Stimulated activated CD4-positive, alpha-beta T cell treated with anti-CD3 and anti-CD28 coated beads, TNF-alpha, amount 100 ng/mL, for 4 hours (primary cell): ENCODE measurements at places on chromosomes 1 and 21.
A peak's percentile ranks its signal among the peaks of the same experiment; 100 is the strongest.

DNA sequence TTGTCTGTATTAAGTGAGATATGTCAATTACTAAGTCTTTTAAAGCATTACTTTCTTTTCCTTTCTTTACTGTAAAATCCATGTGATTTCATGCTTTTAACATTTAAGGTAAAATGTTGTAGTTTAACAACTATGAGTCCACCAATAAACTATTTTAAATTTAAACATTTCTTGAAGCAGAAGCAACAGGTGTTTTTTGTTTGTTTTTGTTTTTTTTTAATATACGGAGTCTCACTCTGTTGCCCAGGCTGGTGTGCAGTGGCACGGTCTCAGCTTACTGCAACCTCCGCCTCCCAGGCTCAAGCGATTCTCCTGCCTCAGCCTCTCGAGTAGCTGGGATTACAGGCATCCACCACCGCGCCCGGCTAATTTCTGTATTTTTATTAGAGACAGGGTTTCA, 15.6 kb downstream of the AIDA start:
- no peak for DNase-seq

- DNase-seq, result peak; percentile 36
Observed at GRCh38 chr1:205430696-205431305, 8.9 kb upstream of the LEMD1 start.

DNA sequence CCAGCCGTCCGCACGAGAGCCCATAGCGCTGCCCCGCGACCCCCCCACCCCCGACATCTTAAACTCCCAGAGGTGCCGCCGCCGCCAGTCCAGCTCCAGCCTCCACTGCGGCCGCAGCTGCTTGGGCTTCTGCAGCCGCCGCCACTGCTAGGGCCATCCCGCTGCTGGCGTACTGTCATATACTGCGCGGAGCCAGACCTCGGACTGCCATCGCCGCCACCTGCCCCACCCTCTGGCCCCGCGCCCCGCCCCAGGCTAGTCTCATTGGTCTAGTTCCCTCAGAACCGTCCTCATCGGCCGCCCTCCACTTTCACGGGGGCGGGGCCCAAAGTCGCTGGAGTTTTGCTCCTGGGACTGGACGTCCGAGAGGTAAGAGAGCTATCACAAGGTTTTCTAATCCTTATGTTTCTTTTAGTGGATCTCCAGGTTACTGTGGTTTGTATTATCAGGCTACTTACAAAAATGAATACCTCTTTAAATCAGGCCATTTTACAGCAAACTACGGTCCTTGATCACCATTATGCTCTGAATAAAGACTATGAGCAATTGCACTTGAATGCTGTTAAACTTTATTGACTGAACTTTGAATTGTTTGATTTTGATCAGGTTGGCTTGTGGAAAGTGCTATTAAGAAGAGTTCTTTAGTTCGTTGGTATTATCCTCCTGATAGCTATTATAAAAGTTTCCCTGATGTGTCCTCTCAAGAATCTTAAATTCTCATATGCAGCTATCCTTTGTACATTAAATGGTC, 2.8 kb upstream of the CD1D start:
- no peak for DNase-seq

- DNase-seq, result no peak
Observed at GRCh38 chr1:228013935-228014930, 7.4 kb downstream of the WNT3A start.

DNA sequence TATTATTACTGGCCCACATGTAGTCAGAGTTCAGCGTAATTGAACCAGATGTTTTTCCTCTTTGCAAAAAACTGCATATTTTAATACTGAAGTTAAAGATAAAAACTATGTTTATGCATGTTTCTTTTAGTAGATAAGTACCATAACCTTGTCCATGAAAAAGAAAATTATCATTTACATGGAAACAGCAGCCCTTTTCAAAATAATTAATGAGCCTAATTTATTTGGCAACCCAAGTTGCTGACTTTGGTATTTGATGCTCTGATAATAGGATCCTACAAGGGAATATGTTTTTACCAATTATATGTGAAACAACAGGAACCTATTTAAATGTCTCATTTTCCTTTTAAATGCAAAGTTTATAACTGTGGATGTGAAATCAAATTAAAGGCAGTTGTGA, 281.3 kb upstream of the C1orf105 start:
- DNase-seq, result no peak

- DNase-seq, result no peak
Observed at GRCh38 chr1:206498685-206499084, 8.6 kb upstream of the RASSF5 start.

- DNase-seq, result no peak
Observed at GRCh38 chr1:183287191-183287675, 101.2 kb downstream of the LAMC2 start.

DNA sequence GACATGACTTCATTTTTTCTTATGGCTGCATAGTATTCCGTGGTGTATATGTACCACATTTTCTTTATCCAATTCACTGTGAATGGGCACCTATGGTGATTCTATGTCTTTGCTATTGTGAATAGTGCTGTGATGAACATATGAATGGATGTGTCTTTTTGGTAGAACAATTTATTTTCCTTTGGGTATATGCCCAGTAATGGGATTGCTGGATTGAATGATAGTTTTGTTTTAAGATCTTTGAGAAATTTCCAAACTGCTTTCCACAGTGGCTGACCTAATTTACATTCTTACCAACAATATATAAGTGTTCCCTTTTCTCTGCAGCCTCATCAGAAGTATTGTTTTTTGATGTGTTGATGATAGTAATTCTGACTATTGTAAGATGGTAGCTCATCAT, 361.7 kb upstream of the SGIP1 start:
- no peak for DNase-seq

- DNase-seq, result no peak
Observed at GRCh38 chr1:246093230-246093629, 413.8 kb downstream of the SMYD3 start.

DNA sequence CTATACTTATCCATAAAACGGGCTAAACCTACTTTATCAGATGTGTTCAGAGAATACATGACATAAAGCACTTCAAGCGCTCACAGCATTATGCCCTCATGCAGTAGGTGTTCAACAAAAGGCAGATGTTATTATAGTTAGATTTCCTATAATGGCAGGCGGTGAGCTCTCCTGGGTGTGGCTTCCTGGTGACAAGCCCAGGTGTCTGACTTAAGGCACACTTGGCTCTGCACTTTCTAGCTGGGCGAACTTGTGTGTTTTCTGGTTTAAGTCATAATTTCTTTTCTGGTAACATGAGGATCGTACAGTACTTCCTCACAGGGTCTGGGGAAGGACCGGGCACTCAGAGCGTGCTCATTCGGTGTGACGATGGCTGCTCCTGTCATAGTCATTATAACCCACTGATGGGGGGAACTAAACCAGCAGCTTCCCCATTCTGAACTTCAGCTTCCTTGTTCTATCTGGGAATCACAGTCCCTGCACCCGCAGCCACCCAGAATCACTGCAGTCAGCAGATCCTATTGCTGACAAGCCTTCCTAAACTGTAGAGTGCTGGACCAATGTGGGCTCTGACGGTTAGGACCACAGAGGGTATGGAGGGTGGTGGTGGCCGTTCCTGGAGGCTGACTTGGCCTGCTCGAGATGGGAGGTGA, 52.8 kb downstream of the IGSF21 start:
- DNase-seq, result no peak

DNA sequence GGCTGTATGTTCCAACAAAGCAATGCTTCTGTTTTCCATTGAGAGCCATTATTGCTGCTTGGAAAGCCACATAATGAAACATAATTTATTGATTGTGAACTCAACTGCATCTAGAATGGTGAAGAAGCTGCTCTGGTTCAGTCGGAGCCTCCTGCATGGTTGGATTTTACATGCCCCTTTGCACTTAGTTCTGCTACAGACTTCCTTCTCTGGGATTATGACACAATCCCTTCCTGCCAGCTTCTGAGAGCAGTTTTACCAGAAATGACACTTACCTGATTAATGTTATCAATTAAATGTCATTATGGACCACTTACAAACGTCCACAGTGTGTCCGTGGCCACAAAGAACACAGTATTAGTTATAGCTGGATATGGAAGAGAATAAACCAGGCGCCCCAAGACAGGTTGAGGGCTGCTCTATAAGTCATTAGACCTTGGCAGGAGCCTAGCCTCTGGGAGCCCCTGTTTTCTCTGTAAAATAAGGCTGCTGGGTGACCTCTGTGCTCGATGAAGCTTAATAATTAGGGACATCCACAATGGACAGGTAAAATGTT, 7.0 kb upstream of the CD58 start:
- DNase-seq, result no peak

GRCh38 chr1:80565406-80565805, 1235.3 kb upstream of the ADGRL2 start:
- no peak for DNase-seq

GRCh38 chr1:200369706-200370105, 40.1 kb downstream of the ZNF281 start:
- DNase-seq, result no peak

- no peak for DNase-seq
Observed at GRCh38 chr1:232574889-232575762, 54.8 kb downstream of the SIPA1L2 start.

- DNase-seq, result no peak
Observed at GRCh38 chr1:211259638-211260126, 516 bp downstream of the RCOR3 start.

- DNase-seq, result no peak
Observed at GRCh38 chr1:160401487-160401805, 1.1 kb downstream of the VANGL2 start.

- peak; percentile 13 for DNase-seq
Observed at GRCh38 chr1:6785728-6786505, 663 bp downstream of the CAMTA1 start.

- DNase-seq, result peak; percentile 71
Observed at GRCh38 chr1:36155408-36156328, at the start of gene MAP7D1. Gene MAP7D1, plus strand, starts transcription at chr1:36156160. Its CDS starts 258 bp downstream, at chr1:36156418.

- no peak for DNase-seq
Observed at GRCh38 chr21:18265944-18266343, 21.3 kb downstream of the CHODL start.

- no peak for DNase-seq
Observed at GRCh38 chr1:17498214-17498613, 41.3 kb upstream of the ARHGEF10L start.

- no peak for DNase-seq
Observed at GRCh38 chr1:246779561-246780175, 55.5 kb downstream of the SCCPDH start.

DNA sequence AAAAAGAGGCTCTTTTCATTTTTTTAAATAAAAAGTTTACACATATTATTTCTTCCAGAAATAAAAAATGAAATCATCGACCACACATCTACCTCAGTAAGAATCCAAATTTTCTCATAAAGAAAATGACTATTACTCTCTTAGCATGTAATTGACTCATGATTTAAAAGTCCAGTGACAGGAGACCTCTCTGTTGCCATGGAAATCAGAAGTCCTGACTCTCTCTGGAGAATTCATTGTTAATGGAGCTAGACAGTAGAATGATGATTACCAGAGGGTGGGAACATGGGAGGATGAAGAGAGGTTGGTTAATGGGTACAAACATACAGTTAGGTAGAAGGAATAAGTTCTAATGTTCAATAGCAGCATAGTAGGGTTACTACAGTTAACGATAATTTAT, 5.0 kb upstream of the CLCA4 start:
- no peak for DNase-seq

DNA sequence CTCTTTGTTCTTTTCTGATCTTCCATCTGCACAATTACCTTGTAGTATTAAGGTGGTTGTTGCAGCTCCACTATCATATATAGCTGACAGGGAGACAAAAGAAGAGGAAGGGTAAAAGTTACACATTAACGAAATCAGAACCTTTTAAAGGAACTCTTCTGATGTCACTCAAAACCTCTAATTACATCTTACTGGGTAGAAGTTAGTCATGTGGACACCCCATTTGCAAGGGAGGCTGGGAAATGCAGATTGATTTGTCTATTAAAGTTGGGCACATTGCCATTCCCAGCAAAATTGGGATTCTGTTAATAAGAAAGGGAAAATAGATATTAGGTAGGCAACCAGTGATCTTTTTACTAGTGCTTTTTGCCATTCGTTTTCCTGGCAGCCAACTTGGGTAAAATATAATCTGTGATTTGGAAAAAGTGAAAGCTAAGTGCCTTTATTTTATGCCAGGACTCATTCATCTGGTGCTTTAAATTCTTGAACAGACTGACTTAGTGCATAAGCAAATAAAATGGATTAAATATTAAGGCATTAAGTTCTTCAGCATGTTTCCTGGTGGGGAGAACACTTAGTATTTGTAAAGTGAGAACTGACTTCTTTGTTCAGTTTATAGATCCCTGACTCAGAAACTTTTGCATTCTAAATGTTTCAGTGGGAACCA, 71.3 kb downstream of the DNM3 start:
- DNase-seq, result no peak

- DNase-seq, result no peak
Observed at GRCh38 chr1:38746402-38746935, 113.1 kb downstream of the RRAGC start.

- no peak for DNase-seq
Observed at GRCh38 chr1:117970252-117970651, 40.7 kb downstream of the WDR3 start.

- DNase-seq, result no peak
Observed at GRCh38 chr1:3846541-3846940, 10.5 kb downstream of the CEP104 start.

DNA sequence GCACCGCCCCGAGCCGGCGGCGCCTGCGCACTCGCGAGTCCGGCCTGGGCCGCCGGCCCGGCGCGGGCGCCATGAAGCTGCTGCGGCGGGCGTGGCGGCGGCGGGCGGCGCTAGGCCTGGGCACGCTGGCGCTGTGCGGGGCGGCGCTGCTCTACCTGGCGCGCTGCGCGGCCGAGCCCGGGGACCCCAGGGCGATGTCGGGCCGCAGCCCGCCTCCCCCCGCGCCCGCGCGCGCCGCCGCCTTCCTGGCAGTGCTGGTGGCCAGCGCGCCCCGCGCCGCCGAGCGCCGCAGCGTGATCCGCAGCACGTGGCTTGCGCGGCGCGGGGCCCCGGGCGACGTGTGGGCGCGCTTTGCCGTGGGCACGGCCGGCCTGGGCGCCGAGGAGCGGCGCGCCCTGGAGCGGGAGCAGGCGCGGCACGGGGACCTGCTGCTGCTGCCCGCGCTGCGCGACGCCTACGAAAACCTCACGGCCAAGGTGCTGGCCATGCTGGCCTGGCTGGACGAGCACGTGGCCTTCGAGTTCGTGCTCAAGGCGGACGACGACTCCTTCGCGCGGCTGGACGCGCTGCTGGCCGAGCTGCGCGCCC, at the start of gene B3GALT6:
TSS of gene B3GALT6 (plus strand) at position 30 of the 588 bp plus-strand sequence. CDS start at position 72, 42 bp downstream.
- no peak for DNase-seq

- no peak for DNase-seq
Observed at GRCh38 chr1:180623579-180624347, 8.1 kb upstream of the XPR1 start.

GRCh38 chr1:69148731-69149130, 419.0 kb upstream of the LRRC7 start:
- DNase-seq, result no peak

DNA sequence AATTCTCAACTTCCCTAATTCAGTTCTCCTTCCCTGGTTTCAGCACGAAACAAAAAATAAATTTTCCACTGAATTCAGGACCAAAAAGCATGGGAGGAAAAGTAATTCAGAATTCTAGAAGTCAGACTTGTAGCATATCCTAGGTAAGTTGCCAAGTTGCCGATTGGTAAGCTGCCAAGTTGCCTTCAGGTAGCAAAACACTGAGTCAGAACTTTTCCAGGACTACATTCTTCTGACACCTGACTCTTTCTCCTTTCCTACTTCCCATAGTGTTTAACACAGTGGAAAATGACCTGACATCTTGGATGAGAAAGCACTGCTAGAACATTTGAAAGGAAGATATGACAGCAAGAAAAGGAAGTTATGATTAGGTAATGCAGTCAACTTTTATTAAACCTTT, 322.8 kb downstream of the SPATA17 start:
- no peak for DNase-seq

- no peak for DNase-seq
Observed at GRCh38 chr1:154371436-154371835, 33.7 kb upstream of the IL6R start.

- DNase-seq, result no peak
Observed at GRCh38 chr21:14687268-14687625, 141.1 kb upstream of the SAMSN1 start.
